ENCODE measurements at places on chromosomes 2 and 18.

GRCh38 chr2:82395531-82395930 is 2063.5 kb downstream of the SUCLG1 start:
- DNase-seq: no peak

DNA sequence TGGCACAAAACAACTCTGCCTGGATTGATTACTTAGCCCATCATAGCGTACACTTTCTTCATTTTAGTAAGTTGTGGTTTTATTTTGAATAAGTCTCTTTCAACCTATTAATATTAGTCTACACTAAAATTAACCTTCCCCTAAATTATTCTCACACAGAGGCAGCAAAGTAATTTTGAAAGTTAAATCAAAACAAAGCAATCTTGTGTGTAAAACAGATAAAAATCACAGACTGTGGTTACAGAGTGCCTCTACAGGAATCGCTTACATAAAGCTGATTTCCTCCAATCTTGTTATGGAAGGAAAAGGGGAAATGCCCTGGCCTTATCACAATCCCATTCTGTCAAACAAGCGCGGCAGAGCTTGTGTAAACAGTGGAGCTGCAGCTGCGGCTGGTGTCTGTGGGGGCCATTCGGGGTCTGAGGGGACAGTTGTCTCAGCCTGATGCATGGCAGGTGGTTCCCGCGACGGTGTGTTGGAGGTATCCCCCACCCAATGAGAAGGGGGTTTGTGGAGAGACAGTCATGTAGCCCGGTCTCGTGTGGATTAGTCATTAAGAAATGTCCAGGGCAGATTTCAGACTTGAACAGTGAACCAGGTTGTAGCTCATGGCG is 42.1 kb downstream of the BCL2L11 start:
- no peak for DNase-seq

DNA sequence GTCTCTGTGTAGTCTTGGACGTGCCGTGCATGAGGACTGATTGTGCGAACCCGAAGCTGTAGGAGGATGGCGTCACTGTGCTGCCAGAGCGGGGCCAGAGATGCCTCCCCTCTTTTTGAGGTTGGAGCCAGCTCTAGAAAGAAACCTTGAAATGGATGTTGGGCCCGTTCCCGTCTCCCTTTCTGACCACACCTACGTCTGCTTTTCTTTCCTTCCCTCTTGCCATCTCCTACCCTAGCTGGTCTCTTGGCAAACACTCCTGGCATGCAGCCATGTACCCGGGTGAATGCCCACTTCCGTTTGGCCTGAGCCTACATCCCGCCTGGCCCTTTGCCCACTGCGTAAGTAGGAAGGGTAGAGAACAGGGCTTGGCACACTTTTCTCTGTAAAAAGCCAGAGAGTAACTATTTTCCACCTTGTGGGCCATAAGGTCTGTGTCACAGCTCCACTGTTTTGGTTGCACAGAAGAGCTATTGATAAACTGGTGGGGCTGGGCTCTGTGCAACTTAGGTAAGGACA is 37.4 kb downstream of the SH3BP4 start:
- no peak for DNase-seq

DNA sequence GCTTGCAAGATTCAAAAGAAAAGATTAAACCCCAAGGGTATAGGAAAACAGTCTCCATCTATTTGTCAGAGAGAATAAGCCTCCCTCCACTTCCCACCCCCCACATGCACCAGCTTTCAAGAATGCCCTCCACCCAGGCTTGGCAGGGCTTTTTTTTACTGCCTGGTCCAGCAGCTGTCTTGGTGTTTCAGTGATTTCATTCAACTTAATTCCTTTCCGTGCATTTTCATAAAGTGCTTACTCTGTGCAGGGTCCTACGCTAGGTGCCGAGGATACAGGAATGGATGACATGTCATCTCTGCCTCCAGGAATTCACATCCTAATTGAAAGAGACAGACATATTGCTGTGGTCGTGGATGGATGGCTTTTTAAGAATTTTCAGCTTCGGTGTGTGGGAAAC is 117.9 kb downstream of the LRATD1 start:
- DNase-seq: no peak

DNA sequence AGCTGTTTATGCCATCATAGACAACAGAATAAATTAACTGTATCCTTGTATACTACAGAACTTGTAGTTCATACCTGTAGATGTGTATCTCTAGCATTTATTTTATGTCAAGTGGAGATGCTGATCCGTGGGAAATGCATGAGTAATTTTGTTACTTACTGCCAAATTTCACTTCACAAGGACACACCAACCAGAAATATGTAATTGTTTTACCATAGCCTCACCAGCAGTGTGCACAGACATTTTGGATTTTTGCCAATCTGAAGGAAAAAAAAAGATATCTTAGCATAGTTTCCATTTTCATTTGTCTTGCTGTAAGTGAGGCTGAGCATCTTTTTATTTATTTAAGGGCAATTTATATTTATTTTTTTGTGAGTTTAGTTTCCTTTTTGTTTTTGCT is 265.1 kb upstream of the OSR1 start:
- no peak for DNase-seq

- no peak for DNase-seq
Observed at GRCh38 chr2:49924044-49924817, 769.9 kb upstream of the FSHR start.

DNA sequence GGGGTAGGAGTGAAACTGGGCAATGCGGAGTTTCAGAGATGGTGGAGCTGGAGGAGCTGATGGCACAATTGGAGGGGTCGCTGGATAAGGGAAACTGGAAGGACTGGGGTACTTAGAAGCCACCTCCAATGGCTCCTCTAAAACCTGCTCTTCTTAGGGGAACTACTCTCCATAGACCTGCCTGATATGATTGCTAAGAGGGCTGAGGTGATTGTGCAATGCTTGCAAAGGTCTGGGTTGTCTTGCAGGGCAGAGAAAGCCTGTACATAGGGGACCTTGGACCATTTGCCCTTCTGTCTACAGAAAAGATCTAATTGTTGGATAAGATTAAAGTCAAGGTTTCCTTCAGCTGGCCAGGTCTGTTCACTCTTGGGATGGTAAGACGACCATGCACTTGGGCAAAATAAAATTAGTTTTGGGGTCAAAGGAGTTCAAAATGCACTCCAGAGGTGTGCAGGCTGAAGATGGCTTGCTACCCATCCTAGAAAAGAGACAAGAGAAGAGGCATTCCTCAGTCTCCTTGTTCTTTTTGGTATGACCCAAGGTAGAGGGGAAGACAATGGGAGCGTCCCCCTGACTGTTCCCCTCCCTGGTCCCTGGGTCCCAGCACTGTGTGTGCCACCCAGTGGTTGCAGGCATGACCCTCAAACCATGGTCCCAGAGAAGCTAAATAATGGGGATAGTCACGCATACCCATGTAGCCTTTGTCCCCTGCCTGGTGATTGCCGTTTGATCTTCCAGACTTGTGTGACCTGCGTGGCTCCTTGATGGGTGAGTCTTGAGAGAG is 41.1 kb downstream of the STK17B start:
- no peak for DNase-seq

DNA sequence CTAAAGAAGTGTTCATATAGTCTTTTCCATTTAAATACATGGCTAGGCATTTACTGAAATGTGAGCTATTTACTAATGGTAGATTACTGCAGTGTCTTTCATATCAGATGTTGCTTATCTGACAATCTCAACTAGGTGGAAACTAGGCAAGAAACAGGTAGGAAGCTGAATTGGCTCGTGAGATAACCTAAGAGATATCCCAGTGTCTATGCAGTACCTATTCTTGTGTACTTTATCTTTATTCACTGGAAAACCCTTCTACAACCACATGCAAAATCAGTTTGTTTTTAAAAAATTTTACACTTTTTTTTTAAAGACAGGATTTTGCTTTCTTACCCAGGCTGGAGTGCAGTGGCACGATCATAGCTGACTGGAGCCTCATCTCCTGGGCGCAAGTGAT is 63.8 kb downstream of the PLCL1 start:
- DNase-seq: no peak

GRCh38 chr2:237194906-237195305 is 109.2 kb downstream of the COPS8 start:
- DNase-seq: no peak
